Renal cortex interstitium (tissue), 15 donors: ENCODE measurements at places on chromosomes 12 and 14.

GRCh38 chr12:28217805-28218204 lies 27.5 kb downstream of the CCDC91 start:
- DNase-seq = no peak

DNA sequence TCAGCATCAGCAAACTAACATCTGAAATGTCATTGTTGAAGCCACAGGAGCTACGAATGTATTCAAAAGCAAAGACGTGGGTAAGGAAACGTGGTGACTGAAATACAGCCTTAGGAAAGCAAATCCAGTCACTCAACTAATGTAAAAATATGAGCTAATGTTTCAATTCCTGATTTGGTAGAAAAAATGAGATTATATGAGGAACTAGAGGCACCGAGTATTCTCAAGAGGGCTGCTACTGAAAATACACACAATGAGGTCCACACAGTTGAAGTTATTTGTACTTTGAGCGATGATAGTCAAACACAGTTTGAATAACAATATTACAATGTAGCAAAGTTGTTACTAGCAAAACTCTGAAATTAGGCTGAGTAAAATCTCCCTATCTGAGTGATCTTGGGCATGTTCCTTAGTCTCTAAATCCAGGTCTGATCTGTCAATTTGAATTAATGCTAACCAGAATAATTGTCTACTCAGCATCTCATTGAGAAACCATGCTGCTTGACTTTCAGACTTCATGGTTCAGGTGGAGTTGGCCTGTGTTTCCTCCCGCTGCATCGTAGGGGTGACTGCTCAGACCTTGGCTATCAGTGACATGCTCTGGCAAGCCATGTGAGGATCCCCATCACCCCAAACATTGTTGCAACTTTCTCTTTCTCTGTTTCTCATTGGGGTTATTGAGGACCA lies 467.1 kb upstream of the SOX5 start:
- DNase-seq = no peak

DNA sequence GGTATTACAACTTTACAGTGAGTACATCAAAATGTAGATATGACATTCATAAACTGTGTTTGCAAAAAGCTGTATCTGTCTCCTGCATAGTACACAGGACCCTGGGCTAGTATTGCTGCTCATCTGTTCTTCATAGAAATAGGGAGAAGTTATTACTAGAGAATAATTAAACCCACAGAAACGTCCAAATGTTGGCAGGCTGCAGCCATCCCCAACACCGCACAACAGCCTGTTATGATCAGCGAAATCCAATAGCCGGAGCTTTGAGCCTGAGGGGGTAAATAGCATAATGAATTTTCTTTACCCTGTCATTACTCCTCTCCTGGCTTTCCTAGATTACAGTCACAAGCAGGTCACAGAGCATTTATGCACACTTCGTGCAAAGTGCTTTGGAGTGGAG lies 178.0 kb downstream of the DACT1 start:
- no peak for DNase-seq

- no peak for DNase-seq
Measured at GRCh38 chr12:50192908-50193307, 25.7 kb upstream of the CERS5 start.

GRCh38 chr14:63659726-63660125 lies 18.1 kb upstream of the WDR89 start:
- no peak for DNase-seq

DNA sequence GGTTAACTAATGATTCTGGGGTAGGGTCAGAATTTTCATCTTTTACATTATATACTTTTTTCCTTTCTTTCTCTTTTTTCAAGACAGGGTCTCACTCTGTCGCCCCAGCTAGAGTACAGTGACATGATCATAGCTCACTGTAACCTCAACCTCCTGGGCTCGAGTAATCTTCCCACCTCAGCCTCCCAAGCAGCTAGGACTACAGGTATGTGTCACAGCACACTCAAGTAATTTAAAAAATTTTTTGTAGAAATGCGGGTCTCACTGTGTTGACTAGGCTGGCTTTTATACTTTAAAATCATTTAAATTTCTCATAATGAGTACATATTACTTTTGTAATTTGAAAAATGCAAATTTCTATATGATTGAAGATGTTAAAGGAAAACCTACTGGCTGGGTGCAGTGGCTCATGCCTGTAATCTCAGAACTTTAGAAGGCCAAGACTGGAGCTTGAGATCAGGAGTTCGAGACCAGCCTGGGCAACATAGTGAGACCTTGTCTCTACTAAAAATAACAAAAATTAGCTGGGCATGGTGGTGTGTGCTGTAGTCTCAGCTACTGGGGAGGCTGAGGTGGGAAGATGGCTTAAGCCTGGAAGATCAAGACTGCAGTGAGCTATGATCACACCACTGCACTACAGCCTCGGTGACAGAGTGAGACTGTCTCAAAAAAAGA lies 25.7 kb downstream of the R3HDM2 start:
- DNase-seq = no peak

DNA sequence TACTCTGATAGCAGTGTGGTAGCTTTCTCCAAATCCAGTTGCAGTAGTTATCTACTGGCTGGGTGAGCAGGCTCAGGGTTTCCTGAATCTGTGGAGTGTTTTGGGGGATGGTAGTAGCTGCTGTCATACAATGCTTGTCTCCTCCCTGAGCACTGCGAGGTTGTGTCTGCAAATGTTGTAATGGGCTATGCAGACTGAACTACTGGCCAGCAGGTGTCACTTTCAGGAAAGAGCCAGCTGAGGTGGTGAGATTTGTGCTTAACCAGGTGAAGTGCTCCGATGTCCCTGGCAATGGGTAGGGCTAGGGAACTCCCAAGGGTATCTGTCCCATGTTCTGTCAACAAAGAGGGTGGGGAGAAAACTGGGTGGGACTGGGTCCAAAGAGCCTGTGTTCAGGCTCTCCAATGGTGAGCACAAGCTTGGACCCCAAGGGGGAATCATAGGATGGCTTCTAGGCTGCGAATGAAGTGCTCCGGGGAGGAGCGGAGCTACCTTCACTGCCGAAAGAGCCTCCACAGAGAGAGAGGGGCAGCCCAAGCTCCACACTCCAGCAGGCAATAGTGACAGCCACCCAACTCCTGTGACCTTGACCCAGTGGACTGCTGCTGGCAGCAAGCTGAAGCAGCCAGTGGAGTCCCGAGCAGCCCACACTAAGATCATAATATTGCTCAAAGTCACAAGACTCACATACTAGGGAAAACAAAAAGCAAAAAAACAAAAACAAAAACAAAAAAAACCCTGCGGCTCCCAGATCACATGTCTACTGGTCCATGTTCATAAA lies 1324.0 kb upstream of the USP15 start:
- no peak for DNase-seq

DNA sequence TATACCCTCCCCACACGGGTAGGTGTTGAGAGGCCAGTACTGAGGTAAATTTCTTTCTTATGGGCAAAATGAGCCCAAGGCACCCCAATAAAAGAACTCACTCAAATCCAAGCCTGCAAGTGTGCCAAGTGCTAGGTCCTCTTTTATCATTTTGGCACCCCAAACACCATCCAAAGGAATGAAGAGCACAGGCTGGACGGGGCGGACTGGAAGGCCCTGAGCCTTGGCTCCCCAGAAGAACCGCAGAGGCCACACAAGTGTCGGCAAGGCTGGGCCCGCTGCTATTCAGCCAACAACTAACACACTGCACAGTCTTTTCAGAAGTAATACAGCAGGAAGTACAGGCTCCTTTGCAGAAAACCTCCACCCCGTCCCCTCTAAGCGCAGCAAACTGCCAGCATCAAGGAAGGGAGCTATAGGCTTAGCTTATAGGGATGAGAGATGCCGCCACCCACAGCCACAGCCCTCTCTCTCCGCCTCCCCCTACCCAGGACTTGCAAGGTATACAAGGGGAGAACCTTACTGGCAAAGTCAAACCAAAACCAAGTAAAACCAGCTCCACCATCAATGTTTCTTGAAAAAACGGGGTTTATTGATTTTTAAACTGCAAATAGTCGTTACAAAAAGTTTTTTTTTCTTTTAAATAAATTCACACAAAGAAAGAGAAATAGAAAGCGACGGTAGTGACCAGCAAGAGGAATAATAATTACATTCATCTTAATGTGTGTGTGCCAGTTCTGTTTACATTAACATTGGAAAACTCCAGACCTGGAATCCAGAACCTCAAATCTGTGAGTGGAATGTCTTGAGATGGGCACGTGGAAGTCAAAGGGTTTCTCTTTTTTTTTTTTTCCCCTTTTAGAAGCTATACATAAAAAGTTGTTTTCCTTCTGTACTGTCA lies 5.5 kb downstream of the ZFP36L1 start:
- DNase-seq = no peak

DNA sequence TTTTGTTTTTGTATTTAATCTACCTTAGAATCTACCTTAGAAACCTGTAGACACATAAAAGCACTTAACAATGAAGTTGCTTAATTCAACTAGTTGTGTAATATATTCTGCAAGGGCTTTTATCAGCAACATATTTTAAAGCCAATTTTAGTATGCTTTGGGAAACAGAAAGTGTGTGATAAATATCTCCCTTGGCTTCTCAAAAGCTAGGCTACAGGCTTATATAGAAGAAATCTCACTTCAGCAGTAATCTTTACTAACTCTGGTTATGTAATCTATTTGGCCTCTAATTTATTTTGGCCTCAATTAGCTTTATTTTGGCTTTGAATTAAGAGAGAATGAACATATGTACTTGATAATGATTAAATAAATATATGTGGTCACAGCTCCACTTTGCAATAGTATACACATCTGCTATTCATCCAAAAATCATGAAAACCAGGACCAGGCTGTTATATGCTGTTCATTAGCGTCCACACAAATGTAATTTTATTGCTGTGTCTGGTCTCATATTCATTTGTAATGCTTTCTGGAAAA lies 37.2 kb downstream of the LRP6 start:
- no peak for DNase-seq

DNA sequence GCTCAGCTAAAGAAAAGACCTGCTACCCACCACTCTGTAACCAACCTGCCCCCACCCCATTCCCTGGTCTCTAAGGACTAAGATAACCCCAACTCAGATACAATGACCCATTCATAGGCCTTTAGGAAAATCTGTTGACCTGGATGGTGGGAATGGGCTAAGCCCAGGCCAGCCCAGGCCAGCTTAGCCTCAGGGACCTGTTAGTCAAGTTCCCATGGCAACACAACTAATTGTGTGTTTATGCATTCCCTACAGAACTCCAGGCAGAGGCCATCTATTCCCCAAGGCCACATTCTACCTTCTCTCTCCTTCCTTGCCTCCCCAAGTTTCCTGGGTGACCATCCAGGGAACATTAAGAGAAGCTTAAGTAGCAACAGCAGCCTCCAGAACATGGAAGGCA lies 16.1 kb upstream of the KRT8 start:
- no peak for DNase-seq

DNA sequence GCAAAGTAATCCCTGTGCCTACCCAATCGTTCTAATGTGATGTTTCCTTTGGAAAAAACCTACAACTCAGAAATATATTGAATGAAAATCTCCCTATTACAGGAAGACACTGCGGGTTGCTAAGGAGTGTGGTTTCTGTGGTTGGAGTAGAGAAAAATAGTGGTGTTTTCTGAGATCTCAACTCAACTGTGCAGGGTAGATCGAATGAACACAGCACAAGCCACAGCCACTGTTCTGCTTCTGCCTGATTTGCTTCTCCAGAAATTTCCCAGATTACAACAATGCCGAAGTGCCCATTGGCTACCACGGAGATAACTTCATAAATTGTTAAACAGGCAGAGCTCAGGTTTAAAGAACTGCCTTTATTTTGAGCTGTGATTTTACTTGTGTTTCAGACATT lies 480.4 kb downstream of the DIO2 start:
- DNase-seq = no peak

DNA sequence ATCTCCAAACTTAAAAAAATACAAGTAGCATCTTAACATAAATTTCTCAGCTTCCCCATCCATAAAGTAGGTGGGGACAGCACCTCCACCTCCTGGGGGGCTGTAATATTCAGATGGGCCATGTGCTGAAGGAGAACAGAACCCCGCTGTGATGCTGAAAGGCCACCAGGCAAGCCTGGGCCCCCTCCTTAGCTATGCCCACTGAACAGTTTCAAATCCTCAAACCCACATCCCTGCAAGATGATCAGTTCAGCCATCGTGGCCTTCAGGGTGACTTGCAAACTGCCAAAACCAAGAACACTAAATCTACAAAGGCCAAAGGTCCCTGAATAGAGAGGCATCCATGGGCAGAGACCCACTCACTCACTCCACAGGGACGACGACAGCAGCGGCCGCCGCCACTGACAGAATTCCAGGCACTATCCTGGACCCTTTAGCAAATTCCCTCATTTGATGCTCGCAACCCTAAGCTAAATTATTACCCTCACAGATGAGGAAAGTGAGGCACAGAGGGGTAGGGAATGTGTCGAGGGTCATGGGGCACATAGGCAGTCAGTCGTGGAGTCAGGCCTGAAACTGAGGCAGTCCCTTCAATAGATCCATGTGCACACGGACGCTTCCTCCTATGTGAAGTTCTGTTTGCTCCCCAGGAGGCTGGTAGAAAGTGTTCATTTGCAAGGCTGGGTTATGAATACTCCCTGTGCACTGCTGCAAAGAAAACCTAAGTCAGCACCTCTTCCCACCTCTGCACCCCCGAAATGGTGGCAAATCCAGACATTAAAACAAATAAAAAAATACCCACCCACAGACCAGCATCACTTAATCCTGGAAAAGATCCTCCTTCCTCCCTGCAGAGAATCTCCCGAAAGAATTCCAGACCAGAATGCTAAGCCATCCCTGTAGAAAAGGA lies 5.9 kb downstream of the ITPK1 start:
- no peak for DNase-seq

- no peak for DNase-seq
Measured at GRCh38 chr12:29547151-29547632, 49.7 kb upstream of the OVCH1 start.

DNA sequence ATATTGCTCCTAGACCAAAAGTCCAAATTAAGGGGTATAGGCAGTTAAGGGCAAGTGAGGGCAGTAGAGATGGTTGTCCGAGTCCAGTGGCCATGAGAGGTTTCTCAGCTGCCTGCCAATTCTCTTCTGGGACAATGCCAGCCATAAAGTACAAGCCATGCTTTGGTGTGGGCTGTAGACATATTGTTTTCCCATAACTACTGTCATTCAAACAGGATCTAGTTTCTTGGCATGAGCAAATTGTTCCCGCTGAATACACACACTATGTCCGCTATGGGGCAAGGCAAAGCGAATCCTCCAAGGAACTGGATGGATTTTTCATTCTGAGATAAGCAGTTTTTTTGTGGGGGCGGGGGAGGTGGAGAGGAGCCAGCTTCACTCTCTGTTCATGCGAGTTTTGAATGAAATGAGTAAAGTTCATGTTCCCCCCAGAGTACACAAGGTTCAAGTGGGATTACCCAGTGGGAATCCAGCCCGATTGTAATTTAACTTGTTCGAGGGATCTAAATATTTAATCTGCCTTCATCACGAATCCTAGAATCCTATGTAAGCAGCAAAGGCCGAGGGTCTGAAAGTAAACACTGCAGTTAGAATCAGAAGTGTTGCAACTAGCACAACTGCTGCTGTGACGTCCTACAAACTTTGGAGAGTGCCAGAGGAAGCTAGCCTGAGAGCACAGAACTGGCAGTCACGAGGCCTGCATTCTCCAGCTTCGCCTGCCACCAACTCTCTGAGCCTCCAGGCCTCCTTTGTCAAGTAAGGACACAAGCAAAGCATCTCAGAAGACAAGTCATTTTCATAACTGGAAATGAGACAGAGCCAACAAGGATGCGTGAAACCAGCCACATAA lies 137.0 kb downstream of the CRADD start:
- DNase-seq = no peak
